ENCODE measurements at places on chromosomes 7 and 10.
A peak's percentile ranks its signal among the peaks of the same experiment; 100 is the strongest.

- no peak for DNase-seq
Observed at GRCh38 chr7:151272405-151272804, 23.9 kb upstream of the SMARCD3 start.

DNA sequence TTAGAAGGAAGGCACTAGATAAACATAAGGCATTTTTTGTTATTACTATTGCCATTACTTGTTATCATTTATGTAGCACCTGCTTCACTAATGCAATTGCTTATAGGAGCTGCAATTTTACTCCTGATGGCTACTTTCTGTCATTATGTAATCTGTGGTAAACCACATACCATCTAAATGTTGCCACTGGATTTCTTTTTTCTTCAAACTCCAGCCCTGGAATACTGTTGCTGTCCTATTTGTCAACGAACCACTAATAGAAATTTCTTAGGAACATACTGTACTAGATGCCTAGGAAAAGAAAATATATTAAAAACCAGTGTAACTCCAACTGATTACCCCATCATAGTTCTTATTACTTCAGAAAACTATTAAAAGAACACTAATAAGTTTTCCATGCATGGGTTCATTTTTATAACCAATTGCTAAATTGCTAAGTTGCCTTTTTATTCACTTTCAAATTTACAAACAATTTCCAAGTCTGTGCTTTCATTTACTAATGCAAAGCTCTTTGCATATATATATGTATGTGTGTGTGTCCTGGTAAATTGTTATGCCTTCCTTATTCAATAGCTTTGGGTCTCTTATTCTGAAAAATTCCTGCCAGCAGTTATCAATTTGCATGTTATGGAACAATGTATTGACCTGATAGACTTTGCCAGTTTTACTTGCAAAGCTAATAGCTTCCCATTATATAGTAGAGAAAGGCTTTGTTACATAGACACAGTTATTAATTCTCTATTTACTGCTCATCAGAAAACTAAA lies 287.4 kb downstream of the EXOC4 start:
- no peak for DNase-seq

GRCh38 chr10:113534423-113534822 lies 18.4 kb upstream of the HABP2 start:
- no peak for DNase-seq

- DNase-seq = no peak
Observed at GRCh38 chr10:78389419-78389818, 355.8 kb downstream of the RPS24 start.

DNA sequence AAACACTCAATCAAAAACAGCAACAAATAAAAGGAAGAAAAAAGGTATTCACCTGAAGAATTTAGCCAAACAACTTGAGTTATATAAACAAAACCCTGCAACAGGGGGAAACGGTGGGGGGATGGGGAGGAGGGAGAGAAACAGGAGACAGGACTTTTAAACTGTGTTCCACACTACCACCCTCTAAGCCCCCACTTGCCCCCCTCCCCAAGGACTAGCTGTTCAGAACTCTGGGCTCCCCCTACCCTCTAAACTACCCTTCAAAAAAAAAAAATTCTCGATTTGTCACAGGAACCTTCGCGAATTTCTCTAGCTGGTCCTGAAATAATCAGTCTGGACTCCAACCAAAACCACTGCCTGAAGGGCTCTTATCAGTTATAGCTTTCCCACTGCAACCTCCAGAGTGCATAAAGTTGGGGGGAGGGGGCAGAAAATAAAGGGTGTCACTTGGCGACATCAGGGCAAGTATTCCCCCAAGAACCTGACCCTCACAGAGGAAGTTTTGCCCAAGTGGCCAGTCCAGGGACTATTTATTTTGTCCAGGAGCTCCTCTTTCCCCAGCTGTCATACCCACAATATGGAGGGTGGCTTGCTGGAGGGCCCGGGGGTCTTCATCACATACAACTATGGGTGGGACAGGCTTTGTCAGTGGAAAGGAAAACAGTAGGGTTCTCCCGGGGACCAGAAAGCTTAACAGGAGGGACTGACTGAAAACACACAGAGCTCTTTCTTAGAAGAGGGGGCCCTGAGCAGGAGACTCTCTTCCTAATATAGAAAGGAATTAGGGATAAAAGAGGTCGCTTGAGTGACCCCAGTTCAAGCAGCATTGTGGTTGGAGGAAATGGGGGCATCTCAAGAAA lies 1.3 kb downstream of the UBE2H start:
- no peak for DNase-seq

DNA sequence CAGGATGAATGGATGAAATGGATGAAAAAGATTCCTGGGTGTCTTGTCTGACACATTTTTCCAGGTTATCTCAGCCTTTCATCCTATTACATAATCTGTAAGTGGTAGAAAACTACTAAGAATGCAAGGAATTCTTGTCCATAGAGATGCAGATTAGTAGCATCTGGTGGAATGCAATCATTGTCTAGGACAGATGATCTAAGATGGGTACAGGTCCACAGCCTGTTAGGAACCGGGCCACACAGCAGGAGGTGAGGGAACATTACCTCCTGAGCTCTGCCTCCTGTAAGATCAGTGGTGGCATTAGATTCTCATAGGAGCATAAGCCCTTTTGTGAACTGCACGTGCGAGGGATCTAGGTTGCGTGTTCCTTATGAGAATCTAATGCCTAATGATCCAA lies 225.0 kb downstream of the CALN1 start:
- no peak for DNase-seq

- no peak for DNase-seq
Observed at GRCh38 chr7:20794676-20795075, 8.0 kb upstream of the SP8 start.

GRCh38 chr7:131945313-131945911 lies 389.0 kb upstream of the PODXL start:
- peak; percentile 18 for DNase-seq

DNA sequence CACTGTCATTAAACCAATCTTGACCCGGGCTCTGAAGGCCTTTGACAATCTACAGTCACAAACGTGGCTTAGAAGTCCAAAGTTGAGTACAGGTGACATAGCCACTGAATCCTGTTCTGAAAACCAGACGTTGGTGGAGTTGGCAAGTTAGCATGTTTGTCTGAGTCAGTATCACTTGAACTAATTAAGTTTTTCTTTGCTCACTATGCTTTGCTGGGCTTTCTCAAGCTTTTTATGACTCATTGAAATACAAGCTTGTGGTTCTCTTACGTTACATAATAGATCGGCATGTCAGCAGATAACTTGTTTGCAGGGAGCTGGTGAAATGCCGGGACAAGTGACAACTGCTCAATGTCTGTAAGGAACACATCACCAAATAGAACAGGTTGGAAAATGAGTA lies 53.8 kb downstream of the ARL5B start:
- DNase-seq = peak; percentile 19

GRCh38 chr7:157801971-157802675 lies 465.3 kb downstream of the DNAJB6 start:
- no peak for DNase-seq

- DNase-seq = no peak
Observed at GRCh38 chr10:50516171-50516570, 107.6 kb downstream of the SGMS1 start.

- DNase-seq = no peak
Observed at GRCh38 chr10:7956508-7956907, 98.0 kb upstream of the GATA3 start.

DNA sequence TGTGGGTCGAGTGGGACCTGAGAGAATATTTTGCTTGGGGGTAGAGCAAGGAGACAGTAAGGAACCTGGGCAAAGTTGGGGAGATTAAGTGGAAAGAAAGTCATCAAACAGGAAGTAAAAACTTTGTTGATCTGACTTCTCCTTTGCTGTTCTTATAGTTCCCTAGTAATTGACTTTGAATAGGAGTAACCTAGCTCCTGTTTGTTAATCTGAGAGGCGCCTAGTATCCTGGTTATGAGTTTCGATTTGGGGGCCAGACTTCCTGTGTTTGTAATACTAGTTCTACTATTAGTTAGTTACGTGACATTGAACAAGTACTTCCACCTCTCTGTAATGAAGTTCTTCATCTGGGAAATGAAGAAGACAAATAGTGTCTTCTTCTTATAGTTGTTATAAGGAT lies 99.1 kb downstream of the ZNF365 start:
- no peak for DNase-seq

DNA sequence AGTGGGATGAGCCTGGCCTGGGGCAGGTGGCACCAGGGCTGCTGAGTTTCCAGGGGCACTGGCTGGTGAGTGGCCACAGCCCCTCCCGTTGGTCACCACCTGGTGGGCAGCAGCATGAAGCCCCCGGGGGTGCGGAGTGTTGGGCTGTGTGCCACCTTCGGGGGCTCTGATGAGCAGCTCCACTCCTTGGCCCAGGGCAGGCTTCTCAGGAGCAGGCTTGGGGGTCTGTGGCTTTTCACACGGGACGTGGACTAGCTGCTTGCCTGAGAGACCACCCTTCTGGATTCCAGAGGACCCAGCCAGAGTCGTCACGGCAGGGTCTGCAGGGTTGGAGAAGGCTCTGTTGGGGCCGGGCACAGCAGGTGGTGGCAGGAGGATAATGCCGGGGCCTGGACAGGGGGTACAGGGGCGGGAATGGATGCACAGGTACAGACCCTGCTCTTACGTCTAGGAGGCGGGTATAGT lies 193.1 kb downstream of the ADARB2 start:
- no peak for DNase-seq

GRCh38 chr7:42345478-42346299 lies 108.7 kb upstream of the GLI3 start:
- DNase-seq = no peak

DNA sequence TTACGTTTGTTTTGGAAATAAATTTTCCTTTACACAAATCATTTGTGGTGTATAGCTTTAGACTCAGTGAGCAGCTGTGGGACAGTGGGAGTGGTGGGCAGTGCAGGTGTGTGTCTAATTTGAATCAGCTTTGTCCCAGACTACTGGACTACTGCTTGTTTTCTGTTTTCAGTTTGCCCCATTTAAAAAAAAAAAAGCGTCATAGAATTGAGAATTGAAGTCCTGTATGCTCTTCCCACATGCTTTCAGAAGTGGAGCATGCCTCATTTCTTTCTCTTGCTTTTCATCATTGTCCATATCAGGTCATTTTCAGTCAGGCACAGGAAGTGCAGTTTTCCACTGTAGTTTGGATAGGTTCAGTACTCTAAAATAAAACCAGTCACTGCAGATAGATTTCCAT lies 66.1 kb downstream of the SHH start:
- no peak for DNase-seq

DNA sequence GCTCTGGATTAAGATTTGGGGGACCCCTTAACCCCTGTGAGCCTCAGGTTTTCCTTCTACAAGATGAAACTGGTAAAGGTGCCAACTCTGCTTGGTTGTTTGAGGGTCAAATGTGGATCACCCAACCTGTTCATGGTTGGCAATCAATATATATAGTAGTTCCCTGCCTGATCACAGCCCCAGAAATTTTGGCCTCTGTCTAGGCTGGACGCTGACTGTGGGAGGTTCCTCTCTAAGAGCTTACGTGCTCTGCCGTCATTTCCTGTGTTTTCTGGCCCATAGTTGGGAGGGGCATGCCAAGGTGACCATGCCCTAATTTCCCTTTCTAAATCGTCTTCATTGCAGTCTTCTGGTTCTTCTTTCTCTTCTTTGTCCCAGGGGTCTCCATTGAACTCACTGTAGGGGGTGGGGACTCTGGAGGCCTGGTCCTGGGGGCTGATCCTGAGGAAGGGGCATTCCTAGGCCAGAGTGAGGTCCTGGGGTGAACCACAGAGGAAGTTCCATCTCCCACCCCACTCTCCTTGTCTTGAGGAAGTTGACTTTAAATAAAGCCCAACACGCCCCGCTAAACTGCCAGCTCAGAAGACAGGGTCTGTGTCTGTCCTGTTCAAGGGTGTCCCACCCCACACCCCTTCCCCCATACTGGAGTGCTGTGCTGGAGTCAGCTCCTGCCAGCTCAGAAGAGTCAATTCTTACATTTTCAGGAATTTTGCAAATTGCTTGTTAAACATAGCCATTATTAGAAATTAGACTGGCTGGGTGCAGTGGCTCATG lies 98.9 kb upstream of the SDK1 start:
- no peak for DNase-seq

DNA sequence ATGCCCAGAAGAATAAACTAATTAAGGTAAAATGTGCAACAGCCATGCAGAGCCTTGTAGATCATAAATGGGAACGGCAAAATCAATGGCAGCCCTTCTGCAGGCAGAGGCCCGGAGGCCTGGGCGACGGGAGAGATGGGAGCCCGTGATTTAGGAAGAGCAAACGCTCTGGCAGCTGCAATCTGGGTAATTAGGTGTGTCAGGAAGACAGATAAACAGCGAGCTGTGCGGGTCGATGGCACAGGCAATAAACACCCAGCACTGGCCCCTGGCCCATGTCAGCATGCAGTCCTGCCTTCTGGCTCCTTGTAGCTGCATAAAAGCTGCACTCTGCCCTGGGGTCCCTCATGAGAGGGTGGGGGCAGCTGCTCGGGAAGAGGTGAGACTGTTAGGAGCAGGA lies 78.0 kb downstream of the GOLGA7B start:
- no peak for DNase-seq

- DNase-seq = no peak
Observed at GRCh38 chr7:159191236-159191635, 46.6 kb upstream of the VIPR2 start.

DNA sequence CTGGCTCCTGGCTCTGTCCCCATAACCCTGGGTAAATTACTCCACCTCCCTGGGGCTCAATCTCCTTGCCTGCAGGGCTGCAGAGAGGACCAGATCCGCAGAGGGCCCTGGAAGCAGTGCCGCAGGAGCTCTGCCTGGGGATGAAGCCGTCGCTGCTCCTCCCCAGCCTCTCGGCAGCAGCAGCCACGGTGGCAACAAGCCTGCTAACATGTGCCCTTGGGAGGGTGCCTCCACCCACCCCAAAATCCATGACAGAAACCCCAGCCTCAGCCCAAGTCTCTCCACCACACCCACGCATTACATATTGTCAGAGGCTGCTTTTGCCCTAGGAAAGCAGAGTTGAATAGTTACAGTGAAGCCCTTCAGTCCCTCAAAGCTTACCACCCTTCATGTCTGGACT lies 486.4 kb upstream of the FOXK1 start:
- no peak for DNase-seq

- DNase-seq = no peak
Observed at GRCh38 chr7:71705901-71706596, 574.1 kb downstream of the GALNT17 start.

- no peak for DNase-seq
Observed at GRCh38 chr10:123562811-123563580, 103.2 kb upstream of the GPR26 start.

GRCh38 chr7:121456785-121457359 lies 60.8 kb upstream of the FAM3C start:
- DNase-seq = no peak
